ENCODE measurements at places on chromosomes 6 and 20.

DNA sequence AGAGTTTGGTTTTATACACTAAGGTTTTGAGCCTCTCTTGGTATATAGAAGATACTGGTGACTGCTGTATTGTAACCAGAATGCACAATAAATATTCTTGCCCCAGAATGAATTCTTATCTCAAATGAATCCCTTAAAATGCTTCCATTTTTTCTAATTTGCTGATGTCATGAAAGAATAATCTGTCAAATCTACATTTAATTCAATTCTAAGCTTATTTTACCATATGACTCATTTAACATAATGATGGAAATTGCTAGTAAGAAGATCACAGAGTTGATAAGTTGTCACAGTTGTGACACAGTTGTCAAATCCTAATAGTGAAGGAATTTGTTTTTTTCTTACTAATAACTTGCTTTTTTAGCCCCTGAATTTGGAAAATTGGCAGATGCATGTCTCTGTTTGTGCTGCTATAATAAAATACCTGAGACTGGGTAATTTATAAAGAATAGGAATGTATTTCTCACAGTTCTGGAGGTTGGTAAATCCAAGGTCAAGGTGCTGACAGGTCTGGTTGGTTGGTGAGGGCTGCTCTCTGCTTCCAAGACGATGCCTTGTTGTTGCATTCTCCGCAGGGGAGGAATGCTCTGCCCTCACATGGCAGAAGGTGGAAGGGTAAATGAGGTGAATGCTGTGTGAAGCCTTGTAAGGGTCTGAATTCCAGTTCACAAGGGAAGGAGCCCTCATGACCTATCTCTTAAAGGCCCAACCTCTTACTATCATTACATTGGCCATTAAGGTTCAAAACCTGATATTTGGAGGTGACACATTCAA, 4.7 kb downstream of the ECT2L start:
- DNase-seq = no peak

GRCh38 chr6:21190701-21191100, 402.9 kb upstream of the SOX4 start:
- no peak for DNase-seq

- no peak for DNase-seq
These were observed 988 bp downstream of the TIAM2 start for GRCh38 chr6:154996016-154996590.

DNA sequence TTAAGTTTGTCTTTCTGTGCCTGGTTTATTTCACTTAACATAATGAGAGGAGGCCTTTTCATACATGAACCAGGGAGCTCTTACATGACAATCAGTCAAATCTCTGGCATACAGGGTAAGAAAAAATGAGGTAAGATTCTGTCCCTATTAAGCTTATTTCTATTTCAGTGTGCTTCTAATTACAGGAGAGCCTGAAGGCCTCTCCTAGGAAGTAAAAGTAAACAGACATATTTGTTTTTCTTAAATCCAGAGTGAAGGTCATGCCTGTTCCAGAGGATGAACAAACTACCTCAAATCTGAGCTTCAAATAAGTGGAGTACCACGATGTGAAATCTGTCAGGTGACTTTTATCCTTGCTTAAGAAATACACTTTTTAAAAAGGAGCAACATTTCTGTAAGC, 72.6 kb downstream of the POPDC3 start:
- no peak for DNase-seq

GRCh38 chr6:152399399-152399798, 237.8 kb downstream of the SYNE1 start:
- DNase-seq = no peak

- no peak for DNase-seq
These were observed 139.8 kb upstream of the HMGN3 start for GRCh38 chr6:79374308-79374707.

- peak; percentile 46 for DNase-seq
These were observed 10.0 kb upstream of the POU5F1 start for GRCh38 chr6:31180500-31180899.

- DNase-seq = no peak
These were observed 1.7 kb upstream of the TREM2 start for GRCh38 chr6:41164551-41165120.

DNA sequence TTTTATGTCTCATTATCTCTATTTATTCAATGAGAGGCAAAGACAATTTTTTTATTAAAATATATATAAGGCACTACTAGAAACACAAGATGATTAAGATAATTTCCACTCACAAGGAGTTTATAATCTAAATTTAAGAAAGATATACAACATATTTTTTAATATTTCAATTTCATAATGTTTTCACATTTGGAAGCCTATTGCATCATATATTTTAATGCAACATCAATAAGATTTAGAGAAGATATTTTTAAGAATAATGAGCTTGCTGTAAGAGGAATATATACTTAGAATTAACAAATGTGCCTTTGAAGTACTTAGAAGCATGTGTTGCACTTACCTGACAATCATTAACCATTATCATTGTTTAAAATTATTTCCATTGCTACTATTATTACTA, 597.7 kb upstream of the BTBD3 start:
- no peak for DNase-seq

DNA sequence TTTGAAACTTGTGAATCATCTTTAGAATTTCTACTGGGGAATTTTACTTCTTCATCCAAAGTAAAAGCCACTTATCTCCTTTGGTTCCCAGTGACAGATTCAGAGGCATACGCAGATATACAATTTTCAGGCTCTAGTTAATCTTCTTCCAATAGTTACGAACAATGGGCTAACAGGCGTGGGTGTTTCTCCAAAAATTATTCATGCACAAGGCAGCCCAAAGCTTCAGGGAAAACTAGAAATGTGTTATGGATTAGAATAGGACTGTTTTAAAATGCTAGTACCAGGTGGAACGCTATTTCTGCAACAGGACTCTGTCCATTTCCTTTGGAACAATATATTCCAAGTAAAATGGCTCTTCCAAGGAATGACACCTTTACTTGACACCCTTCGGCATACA, 102.2 kb downstream of the ZNF217 start:
- DNase-seq = no peak

- no peak for DNase-seq
These were observed 333.3 kb upstream of the ZFP64 start for GRCh38 chr20:52524861-52525260.

GRCh38 chr20:50872560-50873425, 58.4 kb downstream of the ADNP start:
- DNase-seq = no peak

DNA sequence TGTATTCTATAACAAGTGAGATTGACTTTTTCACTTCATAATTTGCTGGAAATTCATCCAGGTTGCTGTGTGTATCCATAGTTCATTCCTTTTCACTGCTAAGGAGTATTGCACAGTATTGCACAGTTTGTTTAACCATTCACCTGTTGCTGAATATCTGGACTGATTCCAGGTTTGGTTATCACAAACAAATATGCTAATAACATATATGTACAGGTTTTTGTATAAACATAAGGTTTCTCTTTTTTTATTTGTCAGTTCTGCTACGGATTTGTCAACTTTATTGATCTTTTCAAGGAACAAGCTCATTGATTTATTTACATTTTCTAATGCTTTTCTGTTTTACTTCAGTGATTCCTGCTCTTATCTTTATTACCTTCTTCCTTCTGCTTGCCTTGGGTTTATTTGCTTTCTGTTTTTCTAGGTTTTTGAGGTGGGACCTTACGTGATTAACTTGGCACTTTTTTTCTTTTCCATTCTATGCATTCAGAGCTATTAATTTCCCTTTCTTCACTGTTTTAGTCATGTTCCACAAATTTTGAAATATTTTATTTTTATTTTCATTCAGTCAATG, 117.0 kb upstream of the OGFRL1 start:
- no peak for DNase-seq

GRCh38 chr6:28568515-28569108, 42.9 kb downstream of the GPX5 start:
- no peak for DNase-seq

- no peak for DNase-seq
These were observed 33.7 kb downstream of the MTHFD1L start for GRCh38 chr6:150899231-150899630.

DNA sequence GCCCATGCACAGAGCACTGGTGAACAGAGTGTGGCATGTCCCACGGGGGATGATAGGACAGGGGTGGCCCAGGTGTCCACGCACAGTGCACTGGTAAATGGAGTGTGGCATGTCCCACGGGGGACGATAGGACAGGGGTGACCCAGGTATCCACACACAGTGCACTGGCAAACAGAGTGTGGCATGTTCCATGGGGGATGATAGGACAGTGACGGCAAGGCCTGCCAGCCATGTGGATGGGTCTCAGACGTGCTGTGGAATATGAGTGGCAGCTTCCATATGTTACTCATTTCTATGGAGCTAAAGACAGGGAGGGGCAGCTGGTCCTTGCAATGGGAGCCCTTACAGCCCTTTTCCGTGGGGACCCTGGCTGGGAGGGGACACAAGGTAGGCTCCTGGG, 168.7 kb downstream of the CDH4 start:
- DNase-seq = no peak

GRCh38 chr6:131368198-131368911, 204.7 kb upstream of the ARG1 start:
- DNase-seq = no peak

DNA sequence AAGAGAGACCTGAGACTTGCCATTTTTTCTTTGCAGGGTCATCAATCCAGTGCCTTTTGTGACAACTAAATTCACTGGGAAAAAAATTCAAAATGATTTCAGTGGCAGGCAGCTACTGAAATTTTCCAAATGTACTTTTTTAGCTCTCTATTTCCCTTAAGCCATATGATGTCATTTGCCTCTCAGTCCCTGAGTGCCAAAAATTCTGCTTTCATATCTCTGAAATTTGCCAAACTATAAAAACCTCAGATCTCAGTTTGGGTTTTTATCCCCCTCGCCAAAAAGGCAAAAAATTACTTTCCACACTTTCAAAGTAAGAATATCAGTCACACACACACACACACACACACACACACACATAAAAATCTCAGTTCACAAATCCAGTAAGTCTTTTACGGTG, 651.3 kb upstream of the ARID1B start:
- no peak for DNase-seq

DNA sequence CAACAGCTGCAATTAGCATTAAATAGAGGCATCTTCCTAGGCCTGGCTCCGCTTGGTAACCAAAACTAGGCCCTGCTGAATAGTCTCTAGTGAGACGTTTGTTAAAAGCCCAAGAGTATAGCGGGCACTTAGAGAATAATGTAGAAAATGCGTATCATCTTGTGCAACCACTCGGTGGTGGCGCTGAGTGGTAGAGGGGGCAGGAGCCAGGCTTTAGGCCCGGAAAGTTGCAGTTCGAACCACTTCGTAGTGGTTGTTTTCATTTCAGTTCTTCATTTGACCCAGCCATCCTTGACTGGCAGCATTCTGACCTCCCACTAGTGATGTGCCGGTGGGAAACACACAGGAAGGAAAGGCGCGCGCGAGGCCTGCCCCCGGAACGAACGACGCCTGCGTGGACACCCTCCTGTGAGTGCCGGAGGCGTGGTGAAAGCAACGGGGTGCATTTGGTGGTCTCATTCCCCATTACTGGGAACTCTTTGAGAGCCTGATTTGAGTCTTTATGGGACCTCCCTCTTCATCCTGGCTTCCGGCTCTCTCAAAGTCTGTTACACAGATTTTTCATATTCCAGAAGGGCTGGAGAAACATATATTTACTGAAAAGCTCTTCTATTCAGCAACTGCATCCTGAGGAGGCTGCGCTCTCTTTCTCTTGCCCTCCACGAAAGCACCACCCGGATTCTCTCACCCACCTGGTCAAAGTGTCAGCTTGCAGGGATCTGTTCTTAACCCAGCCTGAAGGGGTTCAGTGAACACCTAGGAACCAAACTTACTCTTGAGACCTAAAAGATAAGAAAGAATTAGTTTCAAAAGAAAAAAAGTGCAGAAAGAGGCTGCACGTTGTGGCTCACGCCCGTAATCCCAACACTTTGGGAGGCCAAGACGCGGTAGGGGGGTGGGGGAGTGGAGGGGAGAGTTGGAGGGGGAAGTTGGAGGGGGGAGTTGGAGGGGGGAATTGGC, 18.2 kb downstream of the GPX5 start:
- no peak for DNase-seq

DNA sequence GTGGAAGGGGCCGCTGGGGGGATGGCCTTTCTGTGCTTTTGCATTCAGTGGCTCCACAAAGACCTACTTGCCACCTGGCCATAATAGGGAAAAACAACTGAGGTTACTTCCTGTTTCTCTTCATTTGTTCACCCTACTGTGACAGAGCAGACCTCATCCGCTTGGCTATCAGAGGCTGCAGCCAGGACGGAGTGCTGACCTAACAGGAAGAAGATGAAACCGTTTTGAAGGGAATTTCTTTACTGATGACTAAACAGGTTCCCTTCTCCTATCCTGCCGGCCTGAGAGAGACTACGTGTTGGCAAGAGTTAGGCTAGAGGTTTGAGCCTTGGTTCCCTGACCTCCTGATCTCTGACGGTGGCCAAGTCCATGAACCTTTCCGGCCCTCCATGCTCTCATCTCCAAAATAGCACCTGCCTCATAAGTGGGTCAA, 21.3 kb downstream of the PRR18 start:
- no peak for DNase-seq

GRCh38 chr6:156695742-156696141, 81.4 kb upstream of the ARID1B start:
- DNase-seq = no peak

DNA sequence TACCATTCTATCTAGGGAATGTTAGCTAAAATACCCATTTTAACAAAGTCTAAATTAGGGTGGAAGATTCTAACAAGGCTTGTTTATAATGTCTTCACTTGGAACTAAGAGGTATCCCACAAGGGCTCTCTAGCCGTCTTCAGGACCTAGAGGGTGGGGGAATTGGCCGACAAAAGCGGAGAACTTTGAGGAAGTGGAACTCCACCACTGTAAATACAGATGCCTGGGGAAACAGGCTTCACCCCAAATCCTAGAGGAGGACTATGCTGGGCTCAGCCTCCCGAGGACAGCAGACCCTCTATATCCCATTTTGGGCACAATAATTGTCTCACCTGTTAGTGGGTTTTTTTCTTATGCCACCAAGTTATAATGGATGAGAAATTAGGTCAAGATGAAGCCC, 58.0 kb upstream of the TFB1M start:
- DNase-seq = no peak

DNA sequence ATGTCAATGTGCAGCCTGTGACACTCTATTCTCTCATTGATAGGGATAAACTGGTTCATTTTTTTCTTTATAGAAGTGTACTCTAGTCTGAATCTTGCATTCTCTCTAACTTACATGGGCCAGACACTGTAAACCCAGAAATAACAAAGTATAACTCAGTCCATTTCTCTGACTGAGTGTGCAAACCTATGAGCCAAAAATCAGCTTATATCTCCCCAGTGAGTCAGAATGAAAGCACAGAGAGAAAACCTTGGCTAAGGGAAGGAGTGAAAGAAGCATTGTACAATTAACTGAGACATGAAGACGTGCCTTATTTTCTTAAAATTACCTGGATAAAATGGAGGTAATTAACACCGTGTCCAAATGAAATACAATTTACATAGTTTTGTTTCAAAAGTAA, 436.9 kb upstream of the IMPG1 start:
- DNase-seq = no peak

GRCh38 chr20:58045579-58045978, 182.9 kb downstream of the ANKRD60 start:
- no peak for DNase-seq

- DNase-seq = no peak
These were observed 24.7 kb upstream of the RALGAPA2 start for GRCh38 chr20:20737158-20737557.
